DMS153 (cell line): ENCODE measurements at places on chromosomes 7 and 10.

DNA sequence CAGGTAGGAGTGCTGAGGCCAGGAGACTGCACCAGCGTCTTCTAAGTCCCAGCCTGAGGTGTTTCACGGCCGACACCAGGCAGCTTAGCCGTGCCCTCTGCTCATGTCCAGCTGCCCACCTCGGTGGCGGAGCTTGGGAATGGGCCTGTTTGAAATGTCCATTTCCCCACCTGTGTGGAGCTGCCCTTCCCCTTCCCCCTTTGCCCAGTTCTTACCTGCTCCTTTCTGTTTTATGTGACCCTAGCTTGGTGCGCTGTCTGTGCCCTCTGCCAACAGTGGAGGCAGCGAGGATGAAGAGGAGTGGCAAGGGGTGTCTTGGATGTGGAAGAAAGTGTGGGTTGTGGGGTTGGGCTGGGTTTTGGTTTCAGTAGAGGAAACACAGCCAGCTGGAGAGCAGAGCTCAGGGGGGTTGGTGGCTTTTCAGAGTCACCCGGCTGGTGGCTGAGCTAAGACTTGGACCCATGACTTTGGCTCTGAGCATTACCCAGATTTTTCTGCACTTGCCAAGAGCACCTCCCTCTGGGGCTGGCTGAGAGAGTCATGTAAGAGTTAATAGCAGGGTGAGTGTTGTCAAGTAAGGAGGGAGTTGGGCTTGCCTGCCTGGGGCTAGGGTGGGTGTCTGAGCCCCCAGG, 37.4 kb downstream of the GBX1 start:
- DNase-seq, result no peak

DNA sequence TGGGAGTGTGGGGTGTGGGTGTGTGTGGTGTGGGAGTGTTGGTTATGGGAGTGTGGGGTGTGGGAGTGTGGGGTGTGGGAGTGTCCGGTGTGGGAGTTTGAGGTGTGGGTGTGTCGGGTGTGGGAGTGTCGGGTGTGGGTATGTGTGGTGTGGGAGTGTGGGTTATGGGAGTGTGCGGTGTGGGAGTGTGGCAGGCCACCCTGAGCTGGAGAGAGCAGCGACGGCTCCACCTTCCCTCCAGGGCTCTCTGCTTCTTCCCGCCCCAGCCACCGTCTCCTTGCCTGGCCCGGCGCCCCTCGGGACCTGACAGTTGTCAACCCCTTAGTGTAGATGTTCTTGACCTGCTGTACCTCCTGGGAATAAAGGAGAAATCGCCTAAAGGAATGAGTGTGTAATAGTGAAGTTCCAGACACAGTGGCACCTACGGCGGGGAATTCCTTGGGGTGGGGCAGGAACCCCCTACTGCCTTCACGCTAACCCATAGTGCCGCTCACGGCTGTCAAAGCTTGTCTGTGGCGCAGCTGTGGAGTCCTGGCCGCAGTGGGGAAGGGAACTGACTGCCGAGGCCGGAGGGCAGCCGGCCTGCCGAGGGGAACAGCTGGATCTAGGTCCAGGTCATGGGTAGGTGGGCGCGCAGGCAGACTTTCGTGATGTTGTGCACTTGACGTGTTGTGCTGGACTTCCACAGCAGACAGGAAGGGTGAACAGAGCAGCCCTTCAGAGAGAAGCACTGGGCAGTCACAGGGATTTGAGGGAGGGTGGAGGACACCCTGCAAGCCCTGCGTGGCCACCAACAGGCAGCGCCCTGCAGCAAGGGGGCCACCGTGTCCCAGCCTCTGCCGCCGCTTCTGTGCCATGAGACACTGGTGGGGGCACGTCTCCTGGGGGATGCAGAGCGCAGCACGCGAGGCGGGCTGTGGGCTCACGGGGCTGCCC, 49.0 kb upstream of the EN2 start:
- DNase-seq, result no peak

GRCh38 chr7:50838675-50839377, 56.1 kb upstream of the GRB10 start:
- DNase-seq, result no peak

GRCh38 chr7:8913682-8914081, 480.3 kb downstream of the NXPH1 start:
- no peak for DNase-seq

GRCh38 chr7:34832020-34832419, 174.0 kb downstream of the NPSR1 start:
- DNase-seq, result no peak

GRCh38 chr7:15481132-15481531, 80.7 kb downstream of the AGMO start:
- DNase-seq, result no peak
